ENCODE measurements at places on chromosomes 6 and 20. TPM values are rescaled to one million over a fixed set of nuclear protein-coding genes. Genes with fewer than 3 reads are reported as not detected.
A peak's percentile ranks its signal among the peaks of the same experiment; 100 is the strongest.

DNA sequence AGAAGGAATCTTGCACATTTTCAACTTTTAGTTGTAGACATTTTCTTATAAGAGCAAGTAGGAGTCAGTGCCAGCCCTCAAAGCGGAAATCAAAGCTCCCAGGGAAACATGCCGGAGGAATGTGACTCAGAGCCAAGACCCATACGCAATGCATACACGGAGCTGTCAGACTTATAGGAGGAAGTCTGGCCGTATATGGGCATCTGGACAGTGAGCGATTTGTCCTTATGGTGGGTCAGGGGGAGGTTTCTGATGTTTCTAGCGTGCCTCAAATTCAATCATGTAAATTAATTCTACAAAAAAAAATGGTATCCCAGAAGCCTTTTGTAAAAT, 3.6 kb upstream of the CCN2 start:
- ATAC-seq: peak; percentile 84

- ATAC-seq: no peak
Observed at GRCh38 chr20:1424336-1424735, 31.5 kb upstream of the FKBP1A start.

DNA sequence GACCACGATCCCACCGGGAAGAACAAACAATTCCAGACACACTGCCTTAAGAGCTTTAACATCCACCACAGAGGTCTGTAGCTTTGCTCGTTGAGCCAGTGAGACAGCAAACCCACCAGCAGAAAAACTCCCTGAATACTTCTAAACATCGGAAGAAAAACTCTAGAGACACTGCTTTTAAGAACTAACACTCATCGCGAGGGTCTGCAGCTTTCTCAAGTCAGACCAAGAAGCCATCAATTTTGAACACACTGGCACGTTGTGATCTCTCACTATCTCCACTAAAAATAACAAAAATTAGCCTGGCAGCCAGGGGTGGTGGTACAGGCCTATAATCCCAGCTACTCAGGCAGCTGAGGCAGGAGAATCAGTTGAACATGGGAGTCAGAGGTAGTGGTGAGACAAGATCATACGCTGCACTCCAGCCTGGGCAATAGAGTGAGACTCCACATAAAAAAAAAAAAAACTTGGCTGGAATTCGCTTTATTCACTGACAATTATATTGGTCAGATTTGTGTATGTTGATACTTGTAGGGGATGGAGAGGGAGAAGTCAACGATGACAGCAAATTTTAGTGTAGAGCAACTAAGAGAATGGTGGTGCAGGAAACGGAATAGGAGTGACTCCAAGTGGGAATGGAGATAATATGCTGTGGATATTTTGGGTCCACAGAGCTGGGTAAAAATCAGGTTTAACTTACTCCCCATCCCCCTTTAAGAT, 860 bp upstream of the TMEM14C start:
- ATAC-seq: no peak

DNA sequence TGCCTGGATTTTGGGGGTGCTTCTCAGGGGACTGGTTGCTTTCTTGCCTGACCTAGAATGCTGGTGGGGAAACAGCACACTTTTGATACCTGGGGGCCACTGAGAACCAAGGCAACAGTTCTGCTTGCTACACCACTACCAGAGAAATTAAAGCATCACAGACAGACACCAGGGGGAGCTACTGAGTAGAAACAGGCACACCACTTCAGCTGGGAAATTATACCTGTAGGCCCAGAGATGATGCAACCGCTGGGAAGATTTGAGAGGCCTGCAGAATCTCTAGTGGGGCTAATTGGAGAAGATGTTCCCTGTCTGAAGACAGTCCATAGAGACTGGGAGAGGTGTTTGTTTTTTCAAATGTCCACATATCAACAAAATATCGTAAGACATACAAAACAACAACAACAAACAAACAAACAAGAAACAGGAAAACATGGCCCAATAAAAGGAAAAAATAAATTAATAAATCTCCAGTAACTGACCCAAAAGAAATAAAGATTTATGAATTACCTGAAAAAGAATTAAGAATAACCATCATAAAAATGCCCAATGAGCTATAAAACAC, 129.4 kb upstream of the RIN2 start:
- peak; percentile 69 for ATAC-seq

DNA sequence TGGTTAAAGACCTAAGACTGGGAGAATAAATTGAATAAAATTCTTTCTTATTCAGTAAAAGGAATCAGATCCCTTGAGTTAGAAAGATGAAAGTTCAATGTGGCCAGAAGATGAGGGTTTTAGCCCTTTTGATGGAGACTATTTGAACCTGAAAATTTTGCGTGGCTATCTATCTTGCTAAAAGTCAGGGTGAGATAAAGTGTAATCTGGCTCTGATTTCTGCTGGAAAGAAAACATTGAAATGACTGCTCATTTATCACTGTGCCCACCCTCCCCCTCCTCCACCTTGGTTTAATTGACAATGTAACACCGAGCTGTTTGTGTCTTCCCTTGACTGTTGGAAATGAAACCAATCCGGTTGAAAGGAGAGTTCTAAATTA, 32.9 kb upstream of the TCF21 start:
- no peak for ATAC-seq

DNA sequence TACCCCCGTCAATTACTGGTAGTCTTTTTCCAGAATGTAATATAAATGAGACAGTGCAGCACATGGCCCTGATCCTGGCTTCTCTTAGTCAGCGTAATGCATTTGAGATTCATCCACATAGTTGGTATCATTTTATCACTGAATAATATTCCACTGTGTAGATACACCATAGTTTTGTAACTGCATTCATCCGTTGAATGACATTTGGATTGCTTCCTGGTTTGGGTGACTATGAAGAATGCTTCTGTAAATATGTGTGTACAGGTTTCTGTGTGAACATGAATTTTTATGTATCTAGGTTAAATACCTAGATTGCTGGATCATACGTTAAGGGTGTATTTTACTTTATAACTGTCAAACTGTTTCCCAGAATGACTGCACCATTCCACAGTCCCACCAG, 62.6 kb upstream of the STMND1 start:
- no peak for ATAC-seq

The HDGFL1 gene
- not detected for total RNA-seq

GRCh38 chr6:141550471-141550870, 582.3 kb upstream of the GJE1 start:
- no peak for ATAC-seq

The CST4 gene
- not detected for total RNA-seq

GRCh38 chr20:62014488-62014775, 51.2 kb downstream of the TAF4 start:
- ATAC-seq: no peak

- no peak for ATAC-seq
Observed at GRCh38 chr6:144477396-144477795, 192.3 kb downstream of the UTRN start.

The CTAGE9 gene
- not detected for total RNA-seq

- ATAC-seq: no peak
Observed at GRCh38 chr6:56567501-56567900, 75.2 kb downstream of the DST start.

DNA sequence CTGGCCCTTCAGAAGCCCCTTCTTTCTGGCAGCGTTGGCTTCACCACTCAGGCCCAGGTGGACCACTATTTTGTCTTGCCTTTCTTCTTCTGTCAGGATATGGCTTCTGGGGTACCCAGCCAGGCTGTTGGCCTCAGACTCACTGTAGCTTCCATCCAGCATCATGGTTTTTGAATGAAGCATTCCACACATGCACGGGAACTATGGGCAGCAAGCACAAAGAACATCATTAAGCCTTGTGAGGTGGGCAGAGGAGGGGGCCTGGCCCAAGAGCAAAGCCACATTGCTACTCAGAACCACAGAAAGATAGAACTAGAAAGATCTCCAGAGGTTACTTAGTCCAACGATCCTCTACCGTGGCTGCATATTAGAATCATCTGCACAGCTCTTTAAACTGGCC, 40.6 kb upstream of the GABRR1 start:
- ATAC-seq: no peak

Measured in esophagus mucosa (tissue), 1 donor.